Hematopoietic multipotent progenitor cell treated with erythropoietin and hydrocortisone succinate and interleukin-3 and kit ligand, for 6 days (in vitro differentiated cells): ENCODE measurements at places on chromosomes 7 and 10.

DNA sequence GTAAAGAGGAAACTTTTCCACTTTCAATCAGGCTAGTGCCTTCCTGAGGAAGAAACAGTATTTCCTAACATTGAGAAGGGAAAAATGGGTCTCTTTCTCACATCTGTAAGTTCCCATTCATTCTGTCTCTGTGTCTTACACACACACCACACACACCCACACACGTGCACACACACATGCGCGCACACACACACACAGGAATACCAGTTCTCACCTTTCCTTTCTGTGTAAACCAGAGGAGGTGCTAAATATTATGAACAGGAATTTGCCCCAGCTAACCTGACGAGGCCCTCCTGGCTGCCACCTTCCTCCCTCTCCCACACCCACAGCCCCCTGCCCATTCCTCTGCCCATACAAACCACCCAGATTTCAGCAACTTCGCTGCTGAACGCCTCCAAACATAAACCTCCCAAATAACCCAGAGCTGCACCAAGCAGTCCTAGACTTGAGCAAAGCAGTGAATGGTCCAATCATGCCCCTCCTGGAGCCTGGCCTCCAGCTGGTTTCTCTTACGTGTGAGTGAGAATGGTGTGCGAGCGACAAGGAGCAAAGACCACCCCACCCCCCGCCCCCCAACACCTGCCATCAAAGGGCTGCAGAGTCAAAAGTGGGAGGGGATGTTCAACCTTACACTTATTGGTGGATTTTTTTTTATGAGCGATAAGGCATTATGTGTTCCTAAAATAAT lies 190.5 kb downstream of the HECW1 start:
- no peak for DNase-seq

DNA sequence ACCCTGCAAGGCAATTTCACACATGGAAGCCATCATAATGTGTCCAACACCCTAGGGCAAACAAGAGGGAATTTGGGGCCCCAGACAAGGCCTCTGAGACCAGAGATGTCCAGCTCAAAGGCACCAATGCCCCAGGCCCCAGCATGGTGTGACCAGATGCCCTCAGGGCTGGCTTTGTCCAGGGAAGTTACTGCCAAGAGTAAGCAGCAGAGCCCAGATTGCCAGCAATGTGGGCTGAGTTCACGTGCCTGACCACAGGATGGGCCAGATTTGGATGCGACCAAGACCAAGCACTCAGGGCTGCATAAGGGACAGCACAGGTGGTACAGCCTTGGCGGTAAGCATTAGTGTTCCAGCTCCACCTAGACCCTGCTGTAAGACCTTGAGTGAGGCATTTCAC lies 12.7 kb downstream of the MYOF start:
- no peak for DNase-seq

DNA sequence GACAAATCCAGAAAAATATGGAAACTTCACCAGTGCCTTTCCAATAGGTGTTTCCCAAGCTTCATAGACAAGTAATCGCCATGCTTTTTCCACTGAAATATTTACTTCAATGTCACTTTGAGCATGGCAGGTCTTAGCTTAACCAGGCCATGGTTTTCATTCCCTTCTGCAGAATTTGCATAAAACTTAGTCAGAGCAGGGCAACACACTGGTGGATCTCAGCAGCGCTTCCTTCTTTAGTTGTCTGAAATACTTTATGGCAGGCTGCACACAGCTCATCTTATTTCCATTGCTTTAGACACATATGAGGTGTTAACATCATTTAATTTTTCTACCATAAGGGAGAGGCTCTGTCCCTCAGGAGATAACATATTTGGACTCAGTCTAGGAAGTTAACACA lies 102.9 kb upstream of the AHR start:
- DNase-seq: no peak

DNA sequence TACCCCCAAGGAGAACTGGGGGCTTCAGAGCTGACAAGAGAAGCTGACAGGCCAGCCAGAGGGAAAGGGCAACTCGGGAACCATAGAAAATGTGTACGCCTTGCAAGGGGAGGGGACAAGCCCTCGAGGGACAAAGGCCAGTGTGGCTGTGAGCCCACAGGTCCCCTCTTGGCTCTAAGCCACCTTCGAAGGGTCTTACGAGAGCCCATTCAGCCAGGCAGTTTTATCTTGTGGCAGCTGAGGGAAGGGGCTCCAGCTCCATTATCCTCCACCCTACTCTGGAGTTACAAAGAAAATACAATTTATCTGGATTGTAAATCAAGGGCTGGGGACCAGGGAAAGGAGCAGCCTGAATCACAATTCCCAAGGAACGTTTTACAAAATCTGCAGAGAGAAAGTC lies 159.5 kb upstream of the ZMIZ1 start:
- DNase-seq: no peak

DNA sequence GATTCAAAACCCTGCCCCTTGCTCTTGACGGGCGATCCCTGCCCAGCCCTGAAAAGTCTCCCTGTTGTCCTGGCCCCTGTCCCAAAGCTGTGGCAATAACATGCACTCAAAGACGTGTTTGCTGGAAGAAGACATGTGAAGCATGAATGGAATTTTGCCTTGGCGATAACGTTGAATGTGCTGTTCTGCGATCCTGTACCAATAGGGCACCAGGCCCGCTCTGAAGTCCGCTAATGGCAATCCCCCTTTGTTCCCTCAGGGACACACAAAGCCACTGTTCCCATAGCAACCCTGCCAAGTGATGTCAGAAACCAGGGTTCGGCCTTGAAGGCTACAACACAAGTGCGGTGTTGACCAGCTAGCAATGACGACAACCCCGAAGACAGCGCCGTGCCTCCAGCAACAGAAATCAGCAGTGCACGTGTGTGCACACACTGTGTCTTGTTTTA lies 284.6 kb downstream of the KLF6 start:
- DNase-seq: no peak

DNA sequence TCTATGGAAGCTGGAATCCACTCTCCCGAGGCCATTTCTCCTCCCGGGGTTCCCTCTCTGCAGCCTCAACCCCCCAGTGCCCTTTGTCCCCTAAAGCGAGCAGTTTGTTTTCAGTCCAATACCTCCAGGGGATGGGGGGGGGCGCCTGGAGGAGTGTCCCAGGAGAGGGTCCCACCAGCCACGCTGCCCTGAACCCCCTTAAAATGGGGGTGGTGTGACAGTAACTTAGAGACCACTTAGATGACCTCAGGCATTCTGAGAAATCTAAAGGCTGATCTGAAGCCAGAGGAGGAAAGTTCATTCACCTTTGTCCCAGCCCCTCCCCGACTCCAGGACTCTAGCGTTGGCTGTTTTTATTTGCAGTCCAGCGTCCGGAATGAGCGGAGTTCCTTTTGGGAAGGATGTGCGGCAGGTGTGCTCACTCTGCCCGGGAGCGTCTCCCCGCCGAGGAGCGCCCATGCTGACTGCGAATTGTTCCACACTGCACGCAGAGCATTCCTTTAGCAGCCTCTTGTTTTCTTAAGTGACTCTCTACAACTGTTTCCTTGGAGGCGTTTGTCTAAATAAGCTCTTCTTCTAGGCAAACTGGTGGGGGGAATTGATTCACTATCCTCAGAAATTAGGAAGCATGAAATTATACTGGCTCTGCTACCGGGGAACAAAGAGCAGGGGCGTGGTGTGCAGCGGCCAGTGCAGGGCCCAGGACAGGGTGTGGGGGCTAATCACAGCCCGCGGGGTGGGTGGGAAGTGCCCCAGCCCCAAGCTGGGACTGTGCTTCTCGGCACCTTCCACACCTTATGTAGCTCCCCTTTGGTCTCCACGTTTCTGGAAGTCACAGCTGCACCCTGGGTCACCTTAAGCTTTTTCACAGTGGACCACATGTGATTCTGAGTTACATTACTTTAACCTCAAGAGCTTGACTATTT lies 46.3 kb downstream of the SYPL1 start:
- no peak for DNase-seq

DNA sequence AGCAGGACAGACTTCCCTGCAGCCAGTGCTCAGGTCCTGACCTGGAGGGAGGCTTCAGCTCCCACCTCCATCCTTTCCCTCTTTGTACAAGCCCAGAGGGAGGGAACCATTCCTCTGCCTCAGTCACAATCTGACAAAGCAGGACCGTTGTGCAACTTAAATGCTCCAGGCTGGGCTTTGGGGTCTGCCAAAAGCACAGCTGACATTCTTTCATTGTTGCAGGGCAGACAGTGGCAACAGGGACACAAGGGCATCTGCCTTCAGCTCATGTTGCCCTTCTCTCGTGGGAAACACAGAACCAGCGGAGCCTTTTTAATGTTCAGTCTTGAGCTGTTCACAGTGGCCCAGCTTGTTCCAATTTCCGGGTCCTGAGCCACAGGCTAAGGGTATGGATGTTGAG lies 155.7 kb upstream of the TNS3 start:
- DNase-seq: no peak

GRCh38 chr7:37706804-37707203 lies 23.2 kb downstream of the GPR141 start:
- DNase-seq: no peak

GRCh38 chr7:46490406-46490805 lies 569.3 kb upstream of the IGFBP3 start:
- no peak for DNase-seq

DNA sequence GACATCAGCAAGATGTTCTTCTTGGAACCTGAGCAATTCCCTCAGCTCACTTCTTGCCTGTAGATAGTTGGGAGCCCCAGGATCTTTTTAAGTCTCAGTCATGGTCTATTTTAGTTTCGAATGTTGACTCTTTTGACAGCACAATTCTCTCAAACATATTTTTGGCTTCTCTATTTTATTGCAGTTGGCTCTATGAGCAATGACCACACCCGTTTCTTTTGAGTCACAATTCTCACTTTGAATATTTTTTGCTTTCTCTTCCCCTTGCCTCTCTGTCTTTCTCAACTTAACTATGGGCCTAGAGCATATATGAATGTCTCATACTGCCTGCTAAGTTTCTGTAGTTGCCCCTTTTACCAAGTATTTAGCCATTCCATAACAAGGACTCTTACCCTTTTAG lies 222.8 kb downstream of the PTN start:
- no peak for DNase-seq

- no peak for DNase-seq
Observed at GRCh38 chr7:31857172-31857571, 170.2 kb downstream of the PPP1R17 start.

GRCh38 chr10:126902157-126902556 lies 3.1 kb upstream of the DOCK1 start:
- peak; percentile 27 for DNase-seq

DNA sequence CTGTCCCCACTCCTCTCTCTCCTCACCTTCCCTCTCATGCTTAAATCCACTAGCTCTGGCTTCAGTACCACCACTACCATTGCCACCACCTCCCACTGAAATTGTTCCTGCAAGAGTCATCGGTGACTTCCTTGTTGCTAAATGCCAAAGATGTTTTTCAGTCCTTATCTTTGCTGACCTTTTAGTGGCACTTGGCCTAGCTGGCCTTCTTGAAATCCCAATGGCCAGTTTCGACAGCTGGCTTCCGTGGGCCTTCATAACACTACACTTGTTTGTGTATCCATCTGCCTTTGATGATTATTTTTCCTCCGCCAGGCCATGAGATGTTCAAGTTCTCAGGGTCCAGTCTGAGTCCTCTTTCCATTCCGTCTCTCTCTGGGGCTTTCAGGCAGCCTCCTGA lies 118.2 kb upstream of the NANOS1 start:
- DNase-seq: no peak

DNA sequence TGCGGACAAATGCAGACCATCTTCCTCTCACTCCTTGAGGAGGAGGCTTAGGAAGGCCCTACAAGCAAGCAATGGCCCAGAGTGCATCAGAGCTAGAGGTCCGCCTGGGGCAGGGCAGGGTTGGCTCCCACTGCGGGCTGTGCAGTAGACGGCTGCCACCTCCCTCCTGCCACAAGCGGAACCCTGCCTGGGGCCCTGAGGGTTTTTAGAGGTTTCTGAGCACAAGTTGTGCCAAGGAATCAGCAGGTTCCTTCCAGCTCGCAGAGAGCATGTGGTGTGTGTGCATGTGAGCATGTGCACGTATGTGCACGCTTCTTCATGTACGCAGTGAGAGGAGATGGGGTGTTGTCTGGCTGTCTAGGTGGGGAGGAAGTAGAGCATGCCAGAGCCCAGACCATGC lies 25.9 kb upstream of the SMARCD3 start:
- peak; percentile 26 for DNase-seq

- no peak for DNase-seq
Observed at GRCh38 chr7:47424523-47424922, 157.4 kb downstream of the TNS3 start.

GRCh38 chr10:19892677-19893076 lies 76.4 kb downstream of the PLXDC2 start:
- DNase-seq: no peak

DNA sequence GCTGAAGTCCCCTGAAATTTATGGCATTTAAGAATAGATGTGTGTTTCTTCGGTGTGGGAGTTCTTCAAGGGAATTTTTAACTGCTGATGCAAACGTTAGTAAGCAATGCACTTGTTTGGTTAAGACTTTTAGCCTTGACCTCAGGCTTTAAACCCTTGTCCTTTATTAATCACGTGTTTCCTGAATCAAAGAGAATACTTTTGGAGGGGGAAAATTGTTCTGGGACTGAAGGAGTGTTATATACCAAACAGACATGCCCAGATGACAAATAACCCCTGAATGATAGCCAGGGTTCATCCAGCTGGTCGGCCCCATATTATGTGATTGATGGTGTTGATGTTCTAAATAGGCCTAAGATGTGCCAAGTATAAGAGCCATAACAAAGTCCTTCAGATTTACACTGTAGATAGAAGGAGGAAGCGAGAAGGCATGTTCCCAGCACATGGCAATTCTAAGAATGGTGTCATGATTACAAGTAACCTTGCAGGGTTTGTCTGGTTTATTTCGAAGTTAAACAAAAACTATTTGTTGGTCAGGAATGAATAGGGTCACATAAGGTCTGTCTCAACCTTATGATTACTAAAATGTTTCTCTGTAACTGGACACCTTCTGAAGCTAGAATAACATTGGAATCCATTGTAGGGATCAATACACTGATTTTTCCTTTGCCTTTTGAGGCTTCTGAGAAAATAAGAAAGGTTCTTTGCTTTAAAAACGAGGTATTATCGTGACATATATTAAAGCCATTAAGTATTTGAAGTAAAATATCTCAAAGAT lies 124.2 kb upstream of the SEM1 start:
- DNase-seq: no peak

DNA sequence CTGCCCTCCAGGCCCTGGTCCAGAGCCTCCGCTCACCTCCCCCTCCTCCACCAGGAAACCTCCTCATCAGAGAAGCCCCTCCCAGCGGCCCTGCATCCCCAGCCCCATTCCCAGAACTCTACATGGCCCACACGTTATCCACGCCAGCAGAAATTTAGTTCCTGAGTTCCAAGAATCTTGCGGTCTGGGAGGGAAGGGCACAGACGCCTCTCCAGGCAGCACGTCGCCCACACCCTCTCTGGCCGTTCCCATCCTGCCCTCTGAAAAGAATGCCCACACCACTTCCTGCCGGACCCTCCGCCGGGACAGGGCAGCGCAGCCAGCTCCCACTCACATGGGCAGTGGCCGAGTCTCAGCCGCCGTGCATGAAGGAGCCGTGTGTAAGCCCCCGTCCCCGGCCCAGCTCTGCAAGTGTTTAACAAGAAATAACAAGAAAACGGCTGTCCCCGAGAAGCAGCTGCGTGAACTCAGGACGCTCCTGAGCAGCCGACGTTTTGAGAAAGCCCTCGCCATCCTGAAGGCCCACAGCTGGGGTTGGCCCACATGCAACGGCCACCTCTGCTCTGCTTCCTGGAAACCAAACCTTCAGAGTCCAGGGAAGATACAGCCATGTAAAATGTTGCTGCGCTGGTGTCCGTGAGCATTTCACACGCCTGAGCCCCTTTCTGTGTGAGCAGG lies 17.4 kb downstream of the ADGRA1 start:
- DNase-seq: no peak
